ENCODE measurements at places on chromosomes 4 and X.
A peak's percentile ranks its signal among the peaks of the same experiment; 100 is the strongest.

GRCh38 chr4:159017323-159018026 lies 85.4 kb upstream of the RAPGEF2 start:
- no peak for DNase-seq

DNA sequence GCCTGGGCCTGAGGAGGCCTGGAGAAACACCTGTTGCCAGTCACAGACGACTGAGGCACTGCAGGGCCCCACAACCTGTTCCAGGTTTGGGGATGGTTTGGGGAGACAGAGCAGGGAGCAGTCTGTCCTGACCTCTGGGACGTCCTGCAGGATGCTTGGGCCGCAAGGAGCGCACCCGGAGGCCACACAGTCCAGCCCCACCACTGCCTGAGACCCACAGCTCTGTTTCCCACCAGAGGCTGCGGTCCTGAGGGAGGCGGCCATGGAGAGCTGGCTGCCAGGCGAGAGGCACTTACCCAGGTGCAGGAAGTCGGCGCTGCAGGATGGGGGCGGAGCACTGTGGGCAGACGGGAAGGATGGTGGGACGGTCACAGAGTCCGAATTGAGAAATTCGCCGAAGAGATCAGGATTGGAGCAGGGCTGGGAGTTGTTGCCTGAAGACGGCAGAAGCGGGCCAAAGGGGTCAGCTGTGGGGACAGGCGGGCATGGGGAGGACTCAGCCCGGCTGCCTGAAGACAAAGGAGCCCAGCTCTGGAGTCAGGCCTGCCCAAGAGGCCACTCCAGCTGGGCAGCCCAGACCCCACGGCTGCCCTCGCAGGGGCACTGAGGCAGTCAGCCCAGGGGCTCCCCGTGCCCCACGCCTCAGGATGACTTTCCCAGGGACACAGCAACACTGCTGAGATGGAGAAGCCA lies 40.3 kb upstream of the CPLX1 start:
- DNase-seq: no peak

DNA sequence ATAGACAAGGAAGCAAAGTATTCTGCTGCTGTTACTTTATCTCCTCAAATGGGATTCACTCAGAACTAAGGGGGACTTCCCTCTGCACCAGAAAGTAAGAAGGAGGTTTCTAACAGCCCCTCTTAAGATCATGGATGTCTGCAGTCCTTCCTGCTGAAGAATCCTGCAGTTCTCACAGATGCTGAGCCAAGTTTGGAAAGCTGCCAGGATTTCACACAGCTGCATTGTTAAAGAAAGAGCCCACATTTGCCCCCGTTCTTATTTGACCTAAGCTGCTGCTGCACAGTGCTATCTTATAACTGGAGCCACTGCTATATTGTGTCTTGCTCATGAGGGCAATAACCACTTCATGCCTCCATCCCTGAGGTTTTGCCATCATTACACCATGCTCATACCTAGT lies 81.1 kb downstream of the FAAH2 start:
- DNase-seq: no peak

DNA sequence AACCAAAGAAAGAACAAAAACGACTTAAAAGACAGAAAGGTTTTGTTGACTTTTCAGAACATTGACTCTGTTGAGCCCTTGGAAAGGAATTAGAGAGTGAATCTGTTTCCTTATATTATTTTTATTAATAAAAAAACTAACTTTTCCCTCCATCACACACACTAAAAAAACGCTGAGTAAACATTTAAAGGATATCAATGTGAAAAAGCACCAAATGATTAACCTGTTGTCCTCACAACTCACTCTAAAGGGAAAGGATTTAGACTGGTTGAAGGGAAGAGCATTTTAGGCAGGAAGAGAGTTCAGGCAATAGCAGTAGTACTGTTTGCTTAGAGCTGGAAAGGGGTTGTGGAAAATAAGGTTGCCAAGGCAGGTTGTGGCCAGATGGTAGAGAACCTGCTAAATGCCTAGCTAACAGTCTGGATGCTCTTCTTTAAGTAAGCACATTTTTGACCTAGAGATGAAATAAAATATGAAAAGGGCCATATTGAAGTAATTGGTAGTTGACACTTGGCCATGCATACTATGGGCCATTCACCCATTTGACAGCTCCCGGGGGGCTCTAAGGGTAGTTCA lies 98.0 kb upstream of the NDP start:
- no peak for DNase-seq

- DNase-seq: no peak
Observed at GRCh38 chr4:69714086-69714485, 46.3 kb downstream of the SULT1B1 start.

- no peak for DNase-seq
Observed at GRCh38 chr4:123556526-123556925, 159.9 kb downstream of the SPRY1 start.

GRCh38 chr4:2928242-2929176 lies 34.7 kb downstream of the NOP14 start:
- no peak for DNase-seq

- DNase-seq: no peak
Observed at GRCh38 chrX:67523932-67524331, 19.9 kb upstream of the AR start.

GRCh38 chrX:153672531-153673427 lies 834 bp downstream of the PNCK start:
- peak; percentile 61 for DNase-seq

DNA sequence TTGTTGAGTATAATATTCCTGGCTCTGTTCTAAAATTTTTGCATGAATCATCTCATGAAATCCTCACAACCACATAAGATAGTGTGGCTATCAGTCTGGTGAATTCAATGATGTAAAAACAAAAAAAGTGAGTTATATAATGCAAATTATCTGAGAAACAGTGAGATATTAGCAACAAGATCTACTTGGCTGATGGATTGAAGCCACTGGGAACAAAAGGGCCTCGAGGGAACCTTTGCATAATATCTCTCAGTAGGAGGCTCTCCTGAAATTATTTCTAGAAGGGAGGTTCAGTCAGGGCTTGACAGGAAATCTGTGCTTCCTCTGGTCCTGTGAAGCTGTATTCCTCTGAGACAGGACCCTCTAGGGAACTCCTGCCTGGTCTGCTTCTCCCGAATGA lies 30.1 kb upstream of the NUP54 start:
- no peak for DNase-seq

- DNase-seq: no peak
Observed at GRCh38 chr4:80239480-80240150, 26.8 kb upstream of the FGF5 start.

DNA sequence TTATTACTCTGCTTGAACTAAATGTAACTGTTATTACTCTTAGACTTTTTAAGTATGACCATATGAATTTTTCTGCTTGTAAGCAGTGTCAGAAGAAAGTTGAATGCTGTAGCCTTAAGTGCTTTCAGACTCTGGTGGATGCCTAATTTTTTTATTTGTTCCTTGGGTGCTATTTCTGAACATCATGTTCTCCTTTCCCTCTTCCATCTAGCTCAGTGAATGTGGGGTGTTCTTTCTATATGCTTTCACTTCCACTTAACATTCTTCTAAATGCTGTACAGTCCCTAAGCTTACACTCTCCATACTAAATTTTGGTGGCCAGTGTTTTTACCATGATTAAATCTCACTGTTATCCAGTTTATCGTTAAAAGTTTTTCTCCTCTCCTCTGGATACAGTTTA lies 3.6 kb downstream of the DCK start:
- no peak for DNase-seq

DNA sequence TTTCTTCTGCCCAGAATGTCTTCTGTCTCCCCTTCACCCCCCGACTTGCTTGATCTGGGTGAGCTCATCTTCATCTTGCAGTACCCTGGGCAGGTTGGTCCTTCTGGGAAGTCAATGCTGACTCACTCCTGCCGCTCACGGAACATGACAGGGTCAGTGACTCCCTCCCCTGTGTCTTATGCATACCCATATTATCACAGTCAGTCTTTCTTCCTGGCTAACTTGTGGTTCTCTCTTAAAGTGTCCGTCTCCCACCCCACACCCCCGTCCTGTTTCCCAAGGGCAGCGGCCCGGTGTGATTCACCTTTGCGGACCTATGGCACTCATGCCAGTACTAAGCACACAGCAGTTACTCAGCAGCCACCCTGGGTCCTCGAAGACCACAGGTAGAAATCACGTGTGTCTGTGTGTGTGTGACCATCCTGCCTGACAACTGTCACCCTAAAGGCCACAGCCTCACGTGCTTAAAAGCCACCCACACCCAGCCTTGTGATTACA lies 17.7 kb downstream of the IQSEC2 start:
- no peak for DNase-seq

DNA sequence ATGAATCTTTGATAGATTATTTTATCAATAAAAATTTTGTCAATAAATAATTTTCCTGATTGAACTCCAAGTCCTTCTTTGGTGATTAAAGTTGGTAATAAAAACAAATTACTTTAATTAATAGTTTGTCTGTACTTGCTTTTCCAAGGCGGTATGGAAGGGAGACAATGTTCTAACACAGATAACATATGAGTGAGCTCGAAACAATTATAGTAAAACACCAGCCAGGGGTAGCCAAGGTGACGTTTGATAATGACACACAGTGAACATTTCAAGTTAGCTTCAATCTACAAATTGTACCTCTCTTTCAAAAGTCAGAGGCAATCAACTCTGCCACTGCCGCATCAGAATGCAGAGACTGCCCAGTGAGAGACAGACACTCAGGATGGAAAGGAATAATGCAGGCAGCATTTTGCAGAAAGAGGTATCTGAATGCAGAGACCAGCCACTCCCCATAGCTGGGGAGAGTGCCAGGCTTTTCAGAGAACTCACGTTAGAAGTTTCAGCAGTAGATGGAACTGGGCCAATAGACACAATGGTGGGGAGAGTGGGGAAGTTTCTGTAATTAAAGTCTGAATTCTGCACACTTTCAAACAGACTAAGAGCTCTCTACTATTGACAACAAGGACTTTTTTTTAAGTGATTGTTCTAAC lies 18.1 kb upstream of the ATOH1 start:
- DNase-seq: no peak

GRCh38 chr4:140884431-140885058 lies 128.4 kb upstream of the TBC1D9 start:
- DNase-seq: no peak

- DNase-seq: no peak
Observed at GRCh38 chrX:68261060-68261672, 172.1 kb downstream of the OPHN1 start.

DNA sequence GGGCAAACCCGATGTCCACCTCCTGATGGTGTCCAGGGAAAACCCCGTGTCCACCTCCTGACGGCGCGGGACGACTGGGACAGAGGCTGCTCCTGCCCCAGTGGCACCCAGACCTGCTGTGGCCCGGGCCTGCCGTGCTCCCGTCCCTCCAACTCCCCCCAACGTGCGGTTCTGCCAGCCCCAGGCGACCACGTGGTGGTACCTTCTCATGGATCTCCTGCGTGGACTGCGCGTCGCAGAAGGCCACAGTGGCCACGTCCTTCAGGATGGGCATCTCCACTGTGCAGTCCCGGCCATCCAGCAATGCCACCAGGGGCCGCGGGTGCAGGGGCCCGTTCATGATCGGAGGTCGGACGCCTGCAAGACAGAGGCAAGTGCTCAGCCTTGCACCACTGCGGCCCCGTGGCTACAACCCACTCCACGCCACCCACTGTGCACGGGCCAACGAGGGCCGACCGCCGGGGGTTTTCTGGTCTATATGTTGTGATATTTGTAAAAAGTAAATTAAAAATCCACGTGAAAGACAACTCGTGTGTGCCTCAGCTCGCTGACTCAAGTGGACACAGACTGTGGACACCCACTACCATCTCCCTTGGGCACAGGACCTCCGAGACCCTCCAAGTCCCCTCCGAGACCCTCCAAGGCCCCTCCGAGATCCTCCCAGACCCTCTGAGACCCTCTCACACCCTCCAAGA lies 10.8 kb downstream of the CTBP1 start:
- no peak for DNase-seq

GRCh38 chrX:57587607-57588006 lies 4.2 kb upstream of the ZXDB start:
- no peak for DNase-seq

DNA sequence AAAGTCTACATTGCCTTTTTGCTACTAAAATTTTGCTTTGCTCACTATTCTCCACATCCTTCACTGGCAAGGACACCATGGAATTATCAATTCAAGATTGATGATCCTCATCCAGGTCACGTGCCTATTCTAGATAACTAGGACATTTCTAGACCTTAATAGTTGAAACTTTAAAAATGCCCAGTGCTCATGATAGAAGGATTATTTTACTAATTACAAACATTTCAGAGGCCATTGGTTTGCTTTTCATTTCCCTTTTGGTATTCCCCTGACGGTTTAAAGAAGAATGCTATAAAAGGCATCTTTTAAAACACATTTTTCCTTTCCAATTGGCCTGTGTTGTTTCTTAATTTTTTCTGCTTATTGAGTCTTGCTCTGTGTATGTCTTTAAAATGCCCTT lies 249.4 kb downstream of the NDST4 start:
- no peak for DNase-seq

DNA sequence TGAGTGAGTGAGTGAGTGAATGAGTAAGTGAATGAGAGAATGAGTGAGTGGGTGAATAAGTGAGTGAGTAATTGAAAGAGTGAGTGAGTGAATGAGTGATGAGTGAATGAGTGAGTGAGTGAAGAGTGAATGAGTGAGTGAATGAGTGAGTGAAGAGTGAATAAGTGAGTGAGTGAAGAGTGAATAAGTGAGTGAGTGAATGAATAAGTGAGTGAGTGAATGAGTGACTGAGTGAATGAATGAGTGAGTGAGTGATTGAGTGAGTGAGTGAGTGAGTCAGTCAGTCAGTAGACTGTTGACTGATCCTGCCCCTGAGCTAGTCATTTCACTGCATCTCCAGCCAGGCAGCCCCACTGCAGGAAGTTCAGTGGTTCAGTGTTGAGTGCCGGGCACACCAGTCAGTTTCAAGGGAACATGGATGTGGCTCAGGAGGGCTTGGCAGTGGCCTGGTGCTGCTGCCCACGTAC lies 228.4 kb upstream of the PSAPL1 start:
- DNase-seq: no peak

- DNase-seq: peak; percentile 62
Observed at GRCh38 chr4:184016759-184017668, 111.9 kb downstream of the STOX2 start.

- DNase-seq: no peak
Observed at GRCh38 chr4:139611391-139611790, 54.2 kb upstream of the MGST2 start.

DNA sequence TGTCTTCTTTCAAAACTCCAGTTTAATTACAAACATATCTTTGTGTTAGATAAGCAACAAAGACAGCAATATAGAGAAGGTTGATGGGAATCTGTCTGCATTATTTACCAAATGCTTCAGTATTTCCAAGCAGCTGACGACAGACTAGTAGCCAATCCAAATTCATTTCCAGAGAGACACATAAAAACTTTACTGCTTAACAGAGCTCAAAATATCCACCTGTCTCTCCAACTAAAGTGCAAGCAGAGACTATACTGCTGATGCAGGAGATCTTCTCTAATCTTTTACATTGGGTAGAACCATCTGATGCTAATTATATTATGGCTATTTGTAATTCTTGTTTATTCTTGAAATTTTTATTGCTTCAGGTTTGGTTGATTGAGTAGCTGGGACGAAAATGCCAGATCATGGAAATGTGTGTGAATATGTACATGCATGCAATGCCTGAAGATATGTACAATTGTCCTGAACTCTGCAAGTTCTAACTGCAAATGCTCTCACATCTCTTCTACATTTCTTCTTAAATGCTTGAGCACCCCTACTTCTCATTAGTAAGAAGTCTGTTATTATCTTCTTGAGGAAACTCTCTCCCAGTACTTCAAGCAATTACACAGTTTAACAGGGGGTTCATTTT lies 200.0 kb downstream of the PDHA2 start:
- DNase-seq: no peak
